Activated CD4-positive, alpha-beta memory T cell treated with anti-CD3 and anti-CD28 coated beads for 36 hours (primary cell): ENCODE measurements at places on chromosomes 7 and 10. TPM values are rescaled to one million over a fixed set of nuclear protein-coding genes. Genes with fewer than 3 reads are reported as not detected.

The TWIST1 gene
- 4.6 TPM for total RNA-seq

The ADGRA1 gene
- total RNA-seq = not detected

- DNase-seq = peak; percentile 50
Observed at GRCh38 chr7:101857358-101857811, 40.0 kb downstream of the CUX1 start.

DNA sequence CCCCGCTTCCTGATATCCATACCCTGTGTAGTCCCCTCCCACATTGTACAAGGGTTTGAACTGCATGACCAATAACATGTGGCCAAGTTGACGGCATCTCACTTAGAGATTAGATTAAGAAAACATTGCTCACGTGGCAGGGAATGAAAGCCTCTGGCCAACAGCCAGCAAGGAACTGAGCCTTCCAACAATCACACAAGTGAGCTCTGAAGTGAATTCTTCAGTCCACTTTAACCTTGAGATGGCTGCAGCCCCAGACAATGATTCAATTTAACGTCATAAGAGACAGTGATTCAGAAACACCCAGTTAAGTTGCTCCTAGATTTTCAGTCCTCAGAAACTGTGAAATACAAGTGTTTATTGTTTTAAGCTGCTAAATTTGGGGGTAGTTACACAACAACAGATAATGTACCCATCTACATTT, 165.9 kb upstream of the PLXNA4 start:
- DNase-seq = no peak

DNA sequence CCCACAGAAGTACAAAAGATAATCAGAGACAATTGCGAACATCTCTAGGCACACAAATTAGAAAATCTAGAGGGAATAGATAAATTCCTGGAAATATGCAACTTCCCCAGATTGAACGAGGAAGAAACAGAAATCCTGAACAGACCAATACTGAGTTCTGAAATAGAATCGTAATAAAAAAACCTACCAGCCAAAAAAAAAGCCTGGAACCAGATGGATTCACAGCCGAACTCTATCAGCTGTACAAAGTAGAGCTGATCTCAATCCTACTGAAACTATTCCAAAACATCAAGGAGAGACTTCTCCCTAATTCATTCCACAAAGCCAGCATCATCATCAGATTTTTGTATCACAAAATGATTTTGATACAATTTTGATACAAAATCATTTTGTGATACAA, 206.4 kb downstream of the REEP3 start:
- DNase-seq = no peak

DNA sequence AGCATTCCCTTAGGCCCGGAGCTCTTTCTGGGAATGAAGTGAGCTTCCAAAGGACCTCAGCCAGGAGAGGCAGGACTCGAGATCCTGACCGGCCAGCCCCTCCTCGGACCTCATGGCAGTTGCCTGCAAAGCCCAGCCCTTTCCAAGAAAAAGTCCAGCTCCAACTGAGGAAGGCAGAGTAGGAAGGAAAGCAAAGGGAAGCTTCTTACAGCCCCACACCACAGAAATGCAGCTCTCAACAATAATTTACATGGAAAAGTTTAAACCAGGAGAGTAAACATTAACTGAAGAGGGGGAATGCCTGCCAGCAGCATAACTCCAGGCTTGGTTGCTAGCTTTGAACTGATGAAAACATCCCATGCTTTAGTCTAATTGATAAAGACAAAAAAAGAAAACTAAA, 153.9 kb upstream of the PFKP start:
- DNase-seq = no peak

- DNase-seq = no peak
Observed at GRCh38 chr7:121088870-121089269, 100.4 kb downstream of the CPED1 start.

GRCh38 chr7:8018961-8019360, 50.4 kb downstream of the GLCCI1 start:
- DNase-seq = no peak
